ENCODE measurements at places on chromosomes 5 and 9.

DNA sequence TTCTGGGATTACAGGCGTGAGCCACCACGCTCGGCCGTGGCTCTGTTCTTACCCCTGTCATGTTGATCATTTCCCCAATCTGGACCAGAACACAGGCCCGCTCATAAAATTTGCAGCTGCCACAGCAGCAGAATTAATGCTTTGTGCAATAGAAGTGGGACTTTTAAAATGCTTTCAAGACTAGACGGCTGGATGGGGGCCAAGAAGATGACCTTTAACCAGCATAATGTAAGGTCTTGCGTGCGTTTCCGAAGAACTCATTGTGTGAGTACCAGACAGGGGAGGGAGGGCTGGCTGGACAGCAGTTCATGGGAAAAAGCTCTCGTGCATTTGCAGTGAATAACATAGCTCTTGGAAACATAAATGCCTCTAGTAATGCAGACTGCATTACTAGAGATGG lies 3.5 kb upstream of the WDR38 start:
- no peak for DNase-seq

- DNase-seq, result no peak
Measured at GRCh38 chr5:126446498-126447224, 23.5 kb downstream of the GRAMD2B start.

GRCh38 chr5:157451806-157452205 lies 8.2 kb upstream of the NIPAL4 start:
- DNase-seq, result no peak

DNA sequence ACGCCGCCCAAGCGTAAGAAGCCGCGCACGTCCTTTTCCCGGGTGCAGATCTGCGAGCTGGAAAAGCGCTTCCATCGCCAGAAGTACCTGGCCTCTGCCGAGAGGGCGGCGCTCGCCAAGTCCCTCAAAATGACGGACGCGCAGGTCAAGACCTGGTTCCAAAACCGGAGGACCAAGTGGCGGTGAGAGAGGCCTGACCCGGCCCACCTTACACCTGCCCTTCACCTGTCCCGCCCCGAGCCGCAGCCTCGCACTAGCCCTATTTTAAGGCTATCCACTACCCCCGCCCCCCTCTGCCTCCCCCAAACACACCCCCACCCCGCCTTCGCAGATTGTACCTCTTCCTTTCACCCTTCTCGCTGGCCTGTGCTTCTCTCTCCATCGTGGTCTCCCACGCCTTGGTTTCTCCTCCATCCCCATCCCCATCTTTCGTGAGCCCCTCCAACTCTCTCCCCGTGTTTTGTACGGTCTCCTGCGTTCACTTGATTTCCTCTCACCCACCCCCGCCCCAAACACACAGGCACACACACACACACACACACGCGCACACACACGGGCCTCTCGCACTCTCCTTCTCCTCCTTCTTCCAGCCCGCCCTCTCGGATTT lies 1.3 kb downstream of the TLX3 start:
- DNase-seq, result no peak

DNA sequence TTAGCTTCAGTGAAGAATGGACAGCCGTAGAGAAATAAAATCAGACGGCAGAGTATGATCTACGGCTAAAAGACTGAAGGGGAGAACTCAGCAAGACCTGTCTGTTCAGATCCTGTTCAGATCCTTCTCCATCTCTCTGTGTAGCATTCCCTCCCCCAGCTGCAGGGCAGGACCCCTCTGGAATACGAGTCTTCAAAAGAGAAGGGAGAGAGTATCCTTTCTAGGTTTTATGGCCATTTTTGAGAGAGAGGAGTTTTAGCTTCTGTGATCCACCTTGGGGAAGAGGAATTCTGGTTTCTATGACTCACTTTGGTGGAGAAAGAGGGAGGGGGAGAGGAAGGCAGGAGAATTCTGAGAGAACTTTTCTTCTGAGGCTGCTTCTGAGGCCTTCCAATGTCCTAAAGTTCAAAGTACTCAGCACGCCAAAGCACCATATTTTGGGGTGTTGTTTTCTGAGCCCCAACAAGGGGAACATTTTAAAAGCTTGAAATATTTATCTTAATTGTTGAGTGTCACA lies 194.4 kb upstream of the TLE4 start:
- DNase-seq, result no peak

DNA sequence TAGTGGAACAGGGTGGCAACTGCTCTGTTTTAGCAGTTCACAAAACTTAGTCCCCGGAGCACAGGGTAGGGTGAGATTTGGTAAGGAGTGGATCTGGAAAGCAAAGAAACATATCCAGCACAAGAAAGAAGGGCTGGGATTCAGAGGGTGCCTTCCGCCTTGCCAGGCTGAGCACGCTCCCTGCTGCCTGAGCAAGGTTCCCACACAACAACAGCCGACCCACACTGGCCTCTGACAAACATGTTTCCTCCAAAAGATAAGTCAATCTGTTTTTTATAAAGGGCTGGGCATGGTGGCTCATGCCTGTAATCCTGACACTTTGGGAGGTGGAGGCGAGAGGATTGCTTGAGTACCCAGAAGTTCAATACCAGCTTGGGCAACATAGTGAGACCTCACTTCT lies 45.8 kb downstream of the RAB3C start:
- DNase-seq, result no peak

- DNase-seq, result no peak
Measured at GRCh38 chr9:89440548-89440947, 57.4 kb downstream of the SEMA4D start.

- DNase-seq, result no peak
Measured at GRCh38 chr5:80093796-80094195, 58.6 kb downstream of the THBS4 start.

All from head of caudate nucleus (tissue), 42 donors.